BJ (cell line): ENCODE measurements at places on chromosomes 16 and 17. TPM values are rescaled to one million over a fixed set of nuclear protein-coding genes. Genes with fewer than 3 reads are reported as not detected.

Gene CLEC19A
- not detected in 2 replicates for polyA plus RNA-seq

Gene ACE
- polyA plus RNA-seq, result 1.9 and 3.1 TPM in 2 replicates

Gene CIBAR2
- polyA plus RNA-seq, result 0.05 TPM in 1 of 2 replicates, not detected in the other

Gene TCAP
- polyA plus RNA-seq, result 0.16 and 0.22 TPM in 2 replicates

Gene COX6A2
- polyA plus RNA-seq, result not detected in 2 replicates

Gene C17orf100
- 2.4 and 2.7 TPM in 2 replicates for polyA plus RNA-seq

Gene ABCC11
- polyA plus RNA-seq, result 0.06 and 0.09 TPM in 2 replicates

DNA sequence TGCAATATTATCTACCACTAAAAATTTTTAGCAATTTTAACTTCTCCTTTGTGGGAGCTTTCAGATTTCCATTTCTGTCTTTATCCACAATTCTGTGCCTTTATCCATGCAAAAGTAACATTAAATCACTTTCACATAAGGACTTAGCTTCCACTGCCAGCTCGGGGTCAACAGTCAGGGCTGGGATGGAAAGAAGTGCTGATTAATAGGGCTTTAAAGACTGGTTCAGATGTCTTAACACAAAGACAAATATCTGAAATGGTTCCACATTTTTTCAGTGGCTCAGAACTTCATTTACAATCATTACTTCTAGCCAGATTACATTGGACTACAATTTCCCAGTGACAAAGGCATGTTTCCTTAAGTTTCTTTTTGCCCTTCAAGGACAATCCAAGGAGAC lies 191.8 kb upstream of the CPHXL start:
- DNase-seq, result no peak

DNA sequence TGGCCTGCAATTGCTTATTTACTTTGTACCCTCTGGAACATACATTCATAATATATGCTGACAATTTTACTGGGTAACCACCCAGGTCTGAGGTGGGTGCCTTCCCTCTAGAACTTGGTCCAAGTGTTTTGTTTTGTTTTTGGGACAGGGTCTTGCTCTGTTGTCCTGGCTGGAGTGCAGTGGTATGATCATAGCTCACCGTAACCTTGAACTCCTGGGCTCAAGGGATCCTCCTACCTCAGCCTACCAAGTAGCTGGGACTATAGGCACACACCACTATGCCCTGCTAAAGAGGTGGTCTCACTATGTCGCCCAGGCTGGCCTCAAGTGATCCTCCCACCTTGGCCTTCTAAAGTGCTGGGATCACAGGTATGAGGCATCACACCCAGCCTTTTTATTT lies 11.2 kb upstream of the CTCF start:
- no peak for DNase-seq

DNA sequence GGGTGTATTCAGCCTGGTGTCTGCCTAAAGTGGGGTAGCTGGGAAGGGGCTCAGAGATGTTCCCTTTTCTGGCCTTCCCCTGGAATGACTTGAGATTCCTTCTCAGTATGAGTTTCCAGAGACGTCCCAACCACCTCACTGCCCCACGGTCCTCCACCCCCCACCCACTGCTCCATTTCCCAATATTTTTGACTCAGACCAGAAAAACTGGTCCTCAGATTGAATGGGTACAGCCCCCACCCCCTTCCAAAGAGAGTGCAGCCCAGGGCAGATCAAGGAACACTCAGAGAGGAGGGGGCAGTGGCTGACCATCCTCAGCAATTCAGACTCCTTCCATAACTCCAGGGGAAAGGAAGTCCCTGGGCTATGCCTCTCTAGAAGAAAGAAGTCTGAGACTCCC lies 3.2 kb downstream of the ACLY start:
- no peak for DNase-seq

- DNase-seq, result no peak
These were observed 3.7 kb upstream of the MRPL28 start for GRCh38 chr16:373848-374615.

DNA sequence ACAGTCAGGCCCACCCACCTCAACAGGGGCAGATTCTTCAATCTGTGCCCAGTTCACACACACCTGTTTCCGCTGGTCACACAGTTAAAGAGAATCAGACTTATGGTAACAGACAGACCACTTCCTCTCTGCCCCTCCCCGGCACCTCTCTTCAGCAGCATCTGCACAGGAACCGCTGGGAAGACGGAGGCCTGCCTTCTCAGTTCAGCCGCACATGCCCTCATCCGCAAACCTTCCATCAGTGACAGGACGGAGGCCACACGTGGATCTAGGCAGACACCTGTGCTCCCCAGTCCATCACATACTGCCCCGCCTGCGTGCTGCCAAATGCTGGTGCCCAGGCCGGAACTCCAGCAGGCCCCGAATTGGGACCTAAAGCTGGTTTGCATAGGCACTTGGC lies 10.3 kb downstream of the PHB1 start:
- DNase-seq, result no peak

DNA sequence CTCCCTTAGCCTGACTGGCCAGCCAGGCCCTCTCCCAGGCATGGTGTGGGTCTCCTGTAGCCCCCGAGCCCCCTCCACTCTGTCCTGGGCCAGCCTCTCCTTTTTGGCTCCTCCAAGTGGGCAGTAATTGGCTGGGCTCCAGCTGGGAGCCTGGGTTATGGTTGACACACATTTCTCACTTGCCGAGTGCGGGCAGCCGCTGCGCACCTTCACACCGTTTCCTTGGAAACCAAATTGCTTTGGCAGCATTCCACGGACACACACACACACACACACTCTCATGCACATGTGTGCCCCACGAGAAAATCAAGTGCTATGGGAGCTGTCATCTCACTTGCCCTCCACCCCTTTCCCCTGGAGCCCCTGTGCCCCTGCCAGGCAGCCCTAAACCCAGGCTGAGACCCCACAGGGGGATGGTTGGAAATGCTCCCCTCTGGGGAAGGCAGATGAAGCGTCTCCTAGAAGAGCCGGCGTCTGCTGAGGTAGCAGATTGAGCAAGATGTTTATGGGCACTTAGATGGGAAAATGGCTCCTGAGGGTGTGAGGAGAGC lies 402.7 kb upstream of the TNRC6C start:
- DNase-seq, result no peak

GRCh38 chr17:45052052-45052772 lies 780 bp upstream of the DCAKD start:
- no peak for DNase-seq

- no peak for DNase-seq
These were observed 2.1 kb downstream of the DHRS11 start for GRCh38 chr17:36593656-36594316.

DNA sequence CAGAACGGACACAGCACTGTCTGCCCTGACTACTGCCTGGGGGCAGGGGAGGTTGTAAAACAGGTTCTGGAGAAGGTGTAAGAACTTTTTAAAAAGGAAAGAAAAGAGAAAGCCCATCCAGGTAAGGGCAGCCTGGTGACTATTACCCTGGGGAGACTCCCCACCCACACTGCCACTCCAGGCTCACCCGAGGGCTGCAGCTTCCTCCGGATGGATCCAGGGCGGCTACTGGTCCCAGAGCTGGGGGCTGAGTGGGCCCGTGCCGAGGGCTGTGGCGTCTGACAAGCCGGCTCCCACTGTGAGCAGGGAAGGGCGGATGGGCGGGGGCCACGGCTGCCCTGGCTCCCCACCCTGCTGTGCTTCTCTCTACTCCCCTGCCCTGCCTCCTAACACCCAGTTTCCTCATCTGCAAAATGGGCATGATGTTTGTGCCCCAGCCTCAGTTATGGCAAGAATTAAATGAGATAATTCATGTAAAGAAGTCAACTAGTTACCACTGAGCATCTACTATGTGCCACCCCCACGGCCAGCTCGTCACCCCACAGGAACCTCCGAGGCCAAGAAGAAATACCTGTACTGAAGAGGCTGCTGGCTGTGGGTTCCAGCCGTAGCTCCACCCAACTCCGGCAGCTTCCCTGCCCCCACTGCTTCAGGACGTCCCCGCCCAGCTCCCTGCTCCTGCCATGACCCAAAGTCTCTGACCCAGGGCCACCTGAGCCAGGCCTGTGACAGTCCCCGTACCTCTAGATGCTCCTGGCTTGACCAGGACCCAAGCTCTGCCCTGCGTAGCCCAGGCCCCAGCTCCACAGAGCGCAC lies 24.2 kb downstream of the KATNB1 start:
- DNase-seq, result no peak

DNA sequence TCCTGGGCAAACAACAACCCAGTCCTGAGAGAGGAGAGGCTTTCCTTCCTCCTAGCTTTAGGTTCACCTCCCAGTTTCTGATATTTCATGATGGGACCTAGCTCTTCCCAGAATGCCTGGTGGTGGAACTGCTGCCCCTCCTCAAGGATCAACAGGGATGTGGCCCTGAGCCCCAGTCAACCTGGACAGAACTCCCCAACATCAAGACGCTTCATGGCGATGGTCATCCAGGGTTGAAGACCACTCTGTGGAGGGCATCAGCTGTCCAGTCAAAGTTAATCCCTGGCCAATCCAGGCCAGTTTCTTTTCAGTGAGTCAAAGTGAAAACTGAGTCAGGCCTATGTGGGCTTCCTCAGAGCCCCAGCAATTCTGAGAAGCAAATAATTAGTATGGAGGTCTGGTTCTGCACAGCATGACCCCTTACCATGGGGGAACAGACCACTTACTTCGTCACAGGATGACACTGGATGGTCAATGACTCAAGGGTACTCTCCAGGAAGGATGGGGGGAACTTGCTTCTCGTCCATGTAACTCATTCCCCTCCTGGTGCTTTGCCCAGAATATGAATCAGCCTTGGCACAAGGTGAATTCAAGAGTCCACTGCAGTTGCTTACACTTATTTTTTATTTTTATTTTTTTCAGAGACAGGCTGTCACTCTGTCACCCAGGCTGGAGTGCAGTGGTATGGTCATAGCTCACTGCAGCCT lies 14.7 kb upstream of the XYLT2 start:
- DNase-seq, result peak; percentile 52

GRCh38 chr17:28861393-28862203 lies 6.8 kb downstream of the ERAL1 start:
- DNase-seq, result no peak

DNA sequence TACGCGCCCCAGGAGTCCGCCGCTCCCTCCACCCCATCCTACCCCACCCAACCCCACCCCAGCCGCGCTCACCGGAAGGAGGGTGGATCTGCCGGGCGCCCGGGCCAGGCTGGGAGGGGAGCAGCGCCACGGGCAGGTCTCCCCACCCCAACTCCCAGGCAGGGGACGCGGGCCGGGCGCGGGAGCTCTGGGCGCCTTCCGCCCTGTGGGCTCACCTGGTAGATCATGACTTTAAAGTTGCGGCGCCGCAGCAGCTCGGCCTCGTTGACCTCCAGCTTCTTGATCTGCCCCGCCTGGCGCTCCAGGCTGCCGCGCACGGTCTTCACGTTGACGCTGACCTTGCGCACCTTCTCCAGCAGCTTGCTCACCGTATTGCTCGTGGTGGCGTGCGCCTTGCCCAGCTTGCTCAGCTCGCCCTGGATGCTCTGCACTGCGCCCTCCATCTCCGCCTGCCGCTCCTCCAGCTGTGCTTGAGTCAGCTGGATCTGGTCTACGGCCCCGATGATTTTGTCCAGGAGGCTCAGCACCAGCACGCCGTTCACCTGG lies 571 bp downstream of the CAVIN1 start:
- no peak for DNase-seq

DNA sequence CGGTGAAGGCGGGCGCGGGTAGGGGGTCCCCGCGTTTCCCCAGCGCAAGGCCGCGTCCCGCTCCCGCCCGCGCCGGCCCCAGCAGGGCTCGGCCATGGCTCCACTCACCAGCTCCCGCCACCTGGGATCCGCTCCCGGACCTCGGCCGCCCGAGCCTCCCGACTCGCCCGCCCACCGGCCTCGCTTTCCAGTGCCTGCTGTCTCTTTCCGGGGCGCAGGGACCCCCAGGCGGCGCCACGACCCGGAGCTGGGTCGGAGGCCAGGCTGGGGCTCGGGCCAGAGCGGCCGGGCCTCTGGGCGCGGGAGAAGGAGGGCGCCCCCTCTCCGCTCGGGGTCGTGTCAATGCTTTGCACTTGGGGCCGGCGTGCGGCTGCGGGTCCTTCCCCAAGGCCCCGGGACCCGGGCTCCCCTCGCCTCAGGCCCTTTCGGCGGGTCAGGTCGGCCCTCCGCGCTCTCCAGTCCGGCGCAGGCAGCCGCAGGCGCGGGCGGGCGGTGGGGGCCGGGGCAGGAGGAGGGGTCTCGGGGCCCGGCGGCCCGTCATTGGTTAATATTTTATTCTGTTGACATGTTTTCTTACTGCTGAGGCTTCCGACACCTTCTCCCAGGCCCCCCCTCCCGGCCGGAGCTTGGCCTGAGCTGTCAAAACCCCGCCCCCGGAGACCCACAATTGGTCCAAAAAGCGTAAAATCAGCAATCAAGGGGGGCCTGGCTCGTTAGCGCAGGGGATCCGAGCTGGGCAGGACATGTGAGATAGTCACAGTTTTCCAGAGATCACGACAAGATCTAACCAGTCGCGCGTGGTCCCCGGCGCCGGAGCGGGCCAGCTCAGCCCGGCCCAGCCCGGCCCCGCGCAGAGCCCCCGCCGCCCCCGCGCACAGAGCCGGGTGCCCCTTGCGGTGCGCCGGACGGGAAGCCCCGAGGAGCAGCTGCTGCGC lies at the start of gene TBX2:
Gene TBX2, plus strand, starts transcription at position 713 of the 935 bp plus-strand sequence. CDS start 334 bp downstream, outside the sequence.
- no peak for DNase-seq

- DNase-seq, result no peak
These were observed 29.4 kb downstream of the TOM1L2 start for GRCh38 chr17:17942846-17943245.

DNA sequence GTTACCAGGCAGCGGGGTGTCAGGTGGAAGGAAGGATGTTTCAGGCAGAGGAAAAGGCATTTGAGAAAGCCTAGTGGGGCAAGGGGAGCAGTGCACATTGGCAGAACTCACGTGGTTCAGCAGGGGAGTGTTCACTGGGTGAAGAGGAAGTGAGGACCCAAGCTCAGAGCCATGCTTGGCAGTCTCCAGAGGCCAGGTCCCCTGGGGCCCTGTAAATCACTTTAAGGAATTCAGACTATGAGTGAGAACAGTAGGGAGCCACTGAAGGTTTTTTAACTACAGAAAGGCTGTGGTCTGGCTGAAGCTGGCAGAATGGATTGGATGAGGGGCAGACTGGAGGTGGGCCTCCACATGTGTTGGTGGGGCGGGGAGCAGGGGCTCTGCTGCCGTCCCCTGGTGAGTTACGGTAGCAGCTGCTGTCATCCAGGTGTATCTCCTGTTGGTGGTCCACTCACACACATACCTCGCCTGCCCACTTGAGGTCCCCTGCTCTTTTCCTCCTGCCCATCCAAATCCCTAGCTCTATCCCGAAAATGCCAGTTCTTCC lies 5.1 kb downstream of the CLEC16A start:
- no peak for DNase-seq

DNA sequence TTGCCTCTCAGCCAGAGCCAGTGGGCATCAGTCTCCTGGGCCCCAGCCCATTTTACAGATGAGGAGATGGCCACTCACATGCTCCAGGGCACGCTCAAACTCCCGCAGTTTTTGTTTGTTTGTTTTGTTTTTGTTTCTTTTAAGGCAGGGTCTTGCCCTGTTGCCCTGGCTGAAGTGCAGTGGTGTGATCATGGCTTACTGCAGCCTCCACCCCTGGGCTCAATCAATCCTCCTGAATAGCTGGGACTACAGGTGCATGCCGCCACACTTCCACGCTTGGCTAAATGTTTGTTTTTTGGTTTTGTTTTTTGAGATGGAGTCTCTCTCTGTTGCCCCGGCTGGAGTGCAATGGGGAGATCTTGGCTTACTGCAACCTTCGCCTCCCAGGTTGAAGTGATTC lies 3.5 kb downstream of the E4F1 start:
- no peak for DNase-seq

- DNase-seq, result no peak
These were observed 290.0 kb upstream of the SOX9 start for GRCh38 chr17:71830866-71831265.

GRCh38 chr16:21301168-21301894 lies 23.2 kb upstream of the CRYM start:
- no peak for DNase-seq

GRCh38 chr16:82195917-82196494 lies 26.0 kb upstream of the MPHOSPH6 start:
- DNase-seq, result no peak
